ENCODE measurements at places on chromosomes 3 and 15.

GRCh38 chr15:99157456-99157855 is 52.6 kb downstream of the SYNM start:
- no peak for DNase-seq

DNA sequence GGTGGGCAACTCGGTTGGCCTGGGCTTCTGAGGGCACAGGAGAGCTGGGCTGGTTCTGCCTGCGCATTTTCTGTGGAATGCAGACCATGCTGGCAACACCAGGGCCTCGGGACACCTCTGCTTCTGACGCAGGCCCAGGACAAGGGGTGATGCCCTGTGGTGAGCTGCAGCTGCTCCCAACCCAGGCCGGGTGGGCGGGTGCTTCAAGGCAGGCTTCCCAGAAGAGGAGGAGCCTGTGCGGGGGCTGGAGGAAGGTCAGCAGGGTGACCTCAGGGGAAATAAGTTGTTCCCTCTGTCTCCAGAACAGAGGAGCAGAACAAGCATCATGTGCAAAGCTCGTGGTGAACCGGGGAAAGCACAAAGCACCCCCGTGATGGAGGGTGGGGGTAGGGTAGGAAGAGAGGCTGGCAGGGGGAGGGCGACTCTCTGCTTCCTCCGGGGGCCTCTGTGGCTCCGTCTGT is 11.0 kb upstream of the PLXNA1 start:
- peak; percentile 58 for DNase-seq

DNA sequence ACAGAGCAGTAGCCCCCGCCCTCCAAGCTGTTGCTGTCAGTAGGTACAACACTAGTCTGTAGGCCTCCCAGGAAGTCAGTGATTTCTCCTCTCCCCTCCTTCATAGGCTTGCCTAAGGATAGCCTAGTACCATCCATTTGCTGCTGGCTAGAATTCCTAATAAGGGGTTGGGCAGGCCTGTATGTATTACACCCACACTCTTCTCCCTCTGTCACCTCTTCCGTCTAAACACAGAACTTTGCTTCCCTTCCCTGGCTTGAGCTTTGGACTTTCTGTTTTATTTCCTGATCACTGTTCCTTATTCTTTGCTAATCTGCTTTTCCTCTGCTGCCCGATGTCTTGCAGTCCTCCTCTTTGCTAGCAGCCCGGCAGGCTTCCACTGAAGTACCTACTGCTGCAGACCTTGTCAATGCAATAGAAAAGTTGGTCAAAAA is 93.4 kb upstream of the UMPS start:
- no peak for DNase-seq

DNA sequence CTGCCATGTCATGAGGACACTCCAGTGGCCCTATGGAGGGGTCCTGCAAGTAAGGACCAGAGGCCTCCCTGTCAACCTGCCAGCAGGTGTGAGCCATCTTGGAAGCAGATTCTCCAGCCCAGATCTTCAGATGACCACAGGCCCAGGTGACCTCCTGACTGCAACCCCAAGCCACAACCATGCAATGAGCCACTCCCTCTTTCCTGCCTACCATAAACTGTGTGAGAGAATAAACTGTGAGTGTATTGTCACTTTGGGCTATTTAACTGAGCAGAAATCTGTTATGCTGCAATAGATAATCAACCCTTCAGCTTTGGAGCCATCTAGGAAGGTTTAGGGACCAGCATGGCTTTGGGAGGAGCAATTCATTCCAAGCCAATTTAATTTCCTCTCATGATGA is 367.9 kb downstream of the SHQ1 start:
- no peak for DNase-seq

- peak; percentile 56 for DNase-seq
Measured at GRCh38 chr3:187291001-187291511, 481 bp downstream of the MASP1 start.

DNA sequence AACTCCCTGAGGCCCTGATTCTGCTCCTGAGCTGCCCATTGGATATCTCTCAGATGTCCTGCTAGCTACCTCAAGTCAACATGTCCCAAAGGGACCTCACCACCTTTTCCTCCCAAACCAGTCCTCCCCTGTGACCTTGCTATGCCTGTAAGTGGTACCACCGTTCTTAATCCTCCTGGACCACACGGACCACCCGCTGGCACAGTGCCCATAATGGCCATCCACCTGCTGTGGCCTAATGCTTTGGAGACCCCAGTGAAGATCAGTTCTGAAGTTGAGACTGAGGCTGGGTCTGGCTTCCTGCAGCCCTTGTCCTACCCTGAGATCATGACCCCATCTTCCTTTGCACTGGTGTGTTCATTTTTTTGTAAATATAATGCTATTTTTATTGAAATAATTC is 15.0 kb upstream of the VPS8 start:
- DNase-seq, result no peak
